ENCODE measurements at places on chromosomes 2 and 18. TPM values are rescaled to one million over a fixed set of nuclear protein-coding genes. Genes with fewer than 3 reads are reported as not detected.

The E2F6 gene
- total RNA-seq: 4.8 TPM

The ANKRD53 gene
- total RNA-seq: 9.0 TPM

The CCDC85A gene
- 0.62 TPM for total RNA-seq

The SNTG2 gene
- 7.8 TPM for total RNA-seq

The HOXD8 gene
- 0.58 TPM for total RNA-seq

The SLC9A4 gene
- not detected for total RNA-seq

The VWA3B gene
- 0.24 TPM for total RNA-seq

The IL36B gene
- not detected for total RNA-seq

The TLX2 gene
- total RNA-seq: not detected

All from pancreas (tissue), 10 donors.